ENCODE measurements at places on chromosomes 5 and 9. TPM values are rescaled to one million over a fixed set of nuclear protein-coding genes. Genes with fewer than 3 reads are reported as not detected.

- H3K27me3 ChIP-seq, result no peaks in the 10 kb centered on the region
- DNase-seq, result peak; percentile 11
- H3K36me3 ChIP-seq, result peaks cover 84% of the 10 kb centered on the region
- no peaks in the 10 kb centered on the region for H3K4me1 ChIP-seq
Measured at GRCh38 chr5:39376293-39376714, 12.0 kb upstream of the C9 start.

GRCh38 chr9:90972057-90972456, 170.4 kb downstream of the SYK start:
- no peaks in the 10 kb centered on the region for H3K27me3 ChIP-seq
- no peak for DNase-seq
- H3K4me1 ChIP-seq, result peaks cover 15% of the 10 kb centered on the region
- H3K4me3 ChIP-seq, result no peak overlapping the region

DNA sequence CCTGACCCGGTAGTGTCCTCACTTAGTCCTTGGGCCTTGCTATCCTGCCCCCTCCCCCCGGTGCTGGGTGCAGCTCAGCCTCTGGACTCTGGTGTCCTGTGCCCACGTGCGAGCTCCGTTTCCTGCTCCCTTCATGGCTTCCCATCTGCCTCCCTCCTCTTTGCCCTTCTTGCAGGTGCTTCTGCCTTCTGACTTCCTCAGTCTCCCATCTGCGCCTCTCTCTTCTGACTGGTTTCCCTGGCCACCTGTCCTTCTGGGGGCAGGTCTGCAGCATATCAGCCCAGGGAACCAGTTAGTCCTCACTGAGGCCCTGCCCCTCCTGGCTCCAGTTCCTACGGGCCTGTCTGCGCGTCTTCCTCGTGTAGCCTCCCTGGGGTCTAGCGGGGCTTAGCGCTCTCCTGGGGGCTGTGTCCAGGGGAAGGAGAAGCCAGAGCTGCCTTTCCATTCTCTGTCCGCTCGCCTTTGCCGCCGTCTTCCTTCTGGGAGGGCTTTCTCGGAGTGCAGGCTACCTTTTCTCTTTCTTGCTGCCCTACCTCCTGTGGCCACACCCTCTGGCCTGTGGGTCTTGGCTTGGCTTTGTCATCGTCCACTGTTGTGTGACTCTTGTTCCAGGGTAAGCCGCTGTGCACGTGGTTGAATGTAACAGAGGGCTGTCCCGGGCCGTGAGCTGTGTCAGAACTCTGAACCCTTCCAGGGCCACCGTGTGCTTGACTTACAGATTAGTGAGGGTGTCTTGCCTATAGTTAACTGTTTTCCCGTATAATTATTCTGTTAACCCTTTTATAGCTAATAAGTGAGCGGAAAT, 51.8 kb downstream of the EHMT1 start:
- no peak overlapping the region for H3K27ac ChIP-seq
- peaks cover 10% of the 10 kb centered on the region for H3K4me1 ChIP-seq
- H3K4me3 ChIP-seq, result no peak overlapping the region
- no peaks in the 10 kb centered on the region for H3K27me3 ChIP-seq
- no peaks in the 10 kb centered on the region for H3K36me3 ChIP-seq

GRCh38 chr9:21852754-21853153, 50.3 kb downstream of the MTAP start:
- peaks cover 14% of the 10 kb centered on the region for H3K4me1 ChIP-seq
- H3K36me3 ChIP-seq, result peaks cover 39% of the 10 kb centered on the region
- DNase-seq, result no peak
- H3K27ac ChIP-seq, result no peak overlapping the region
- H3K4me3 ChIP-seq, result no peak overlapping the region

DNA sequence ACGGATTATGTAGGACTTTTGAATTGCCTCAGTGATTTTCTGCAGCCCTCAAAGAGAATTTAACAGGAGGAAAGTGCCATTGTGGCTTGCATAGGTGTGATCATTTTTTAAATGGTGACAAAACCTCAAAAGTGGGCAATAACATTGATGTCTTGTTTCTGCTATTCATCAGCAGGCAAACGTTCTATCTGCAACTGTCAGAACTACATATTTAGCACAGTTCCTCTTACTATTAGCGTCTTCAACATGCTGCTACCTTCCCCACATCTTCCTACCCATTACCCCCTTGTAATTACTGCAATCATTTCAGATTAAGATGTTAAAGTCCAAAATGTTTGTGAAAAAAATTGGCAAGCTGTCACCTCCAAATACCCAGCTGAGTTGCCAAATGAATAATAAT, 254.6 kb downstream of the SMARCA2 start:
- H3K4me3 ChIP-seq, result no peak overlapping the region
- H3K27ac ChIP-seq, result no peak overlapping the region
- H3K4me1 ChIP-seq, result no peaks in the 10 kb centered on the region
- H3K36me3 ChIP-seq, result no peaks in the 10 kb centered on the region

DNA sequence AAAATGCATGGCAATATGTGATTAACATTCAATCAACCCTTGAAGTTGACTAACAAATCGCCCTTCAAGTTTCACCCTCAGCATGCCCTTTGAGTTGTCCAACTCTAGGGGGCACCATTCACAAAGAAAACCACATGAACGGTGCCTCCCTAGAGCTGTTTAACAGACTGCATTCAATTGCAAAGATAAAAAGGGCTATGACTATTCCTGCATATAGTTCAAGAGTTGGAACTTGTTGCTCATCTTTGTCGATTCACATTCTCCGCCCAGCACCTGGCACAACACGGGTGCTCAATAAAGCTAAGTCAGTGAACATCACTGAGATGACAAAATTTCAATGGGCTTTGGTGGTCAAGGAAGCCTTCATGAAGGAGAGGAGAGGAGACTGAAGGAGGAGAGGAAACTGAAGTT, 69.6 kb upstream of the SLC30A5 start:
- no peak overlapping the region for H3K27ac ChIP-seq
- no peaks in the 10 kb centered on the region for H3K36me3 ChIP-seq
- no peak overlapping the region for H3K4me3 ChIP-seq

- no peaks in the 10 kb centered on the region for H3K36me3 ChIP-seq
- no peaks in the 10 kb centered on the region for H3K27me3 ChIP-seq
- H3K4me3 ChIP-seq, result no peak overlapping the region
- DNase-seq, result peak; percentile 82
- H3K27ac ChIP-seq, result no peak overlapping the region
Measured at GRCh38 chr5:159041444-159042198, 58.1 kb downstream of the EBF1 start.

DNA sequence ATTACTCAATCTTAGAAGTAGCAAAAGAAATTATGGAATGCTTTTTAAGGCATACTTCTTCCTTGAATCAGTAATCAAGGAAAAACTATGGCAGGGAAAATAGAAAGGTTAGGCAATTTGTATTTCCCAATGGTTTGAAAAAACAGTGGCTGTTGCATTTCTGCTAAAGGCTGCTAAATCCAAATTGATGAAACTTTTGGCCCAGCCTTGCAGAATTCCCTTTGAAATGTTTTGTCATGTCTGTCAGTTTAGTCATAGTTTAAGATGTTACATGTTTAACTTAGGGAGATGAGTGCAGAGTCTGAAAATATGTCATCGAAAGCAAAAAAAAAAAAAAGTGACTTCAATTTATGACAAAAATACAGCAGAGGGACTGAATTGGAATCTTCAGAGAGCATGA, 878.9 kb upstream of the WWC1 start:
- no peak for DNase-seq
- H3K27ac ChIP-seq, result no peak overlapping the region

DNA sequence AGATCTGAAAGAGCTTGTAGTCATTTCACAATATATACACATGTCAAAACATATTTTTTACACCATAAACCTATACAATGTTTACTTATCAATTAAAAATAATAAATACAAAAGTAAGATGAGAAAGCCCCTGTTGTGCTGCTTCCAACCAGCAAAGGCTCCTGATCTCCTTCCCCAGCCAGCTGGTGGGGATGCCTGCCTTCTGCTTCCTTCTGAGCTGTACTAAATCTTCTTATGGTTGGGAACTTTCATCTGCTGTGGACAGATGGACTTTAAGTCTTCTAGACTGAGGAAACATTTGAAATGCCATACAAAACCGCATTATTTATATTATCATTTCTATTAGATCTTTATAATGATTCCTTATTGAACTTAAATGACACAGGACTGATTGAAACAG, 745.3 kb upstream of the CHD1 start:
- no peak for DNase-seq
- no peaks in the 10 kb centered on the region for H3K27me3 ChIP-seq
- no peaks in the 10 kb centered on the region for H3K36me3 ChIP-seq
- no peak overlapping the region for H3K4me3 ChIP-seq
- H3K4me1 ChIP-seq, result no peaks in the 10 kb centered on the region

DNA sequence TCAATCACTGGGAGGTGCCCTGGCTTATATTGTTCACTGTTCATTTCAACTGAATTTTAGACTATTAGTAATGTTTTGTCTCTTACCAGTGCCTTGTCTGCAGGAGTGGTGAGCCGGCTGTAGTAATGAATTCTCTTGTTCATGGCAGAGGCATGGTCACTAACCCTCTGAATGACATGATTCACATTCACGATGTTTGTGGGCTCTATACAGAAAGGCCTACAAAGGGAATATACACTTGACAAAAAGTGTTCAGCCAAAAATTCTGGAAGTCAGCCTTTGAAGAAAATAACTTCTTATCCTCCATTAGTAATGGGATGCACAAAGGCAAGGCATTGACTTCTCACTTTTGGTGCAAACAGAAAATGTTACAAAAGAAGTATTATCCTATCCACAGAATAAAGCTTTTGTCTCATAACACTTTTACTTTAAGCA, 39.6 kb downstream of the SLC38A9 start:
- peak; percentile 29 for DNase-seq
- H3K27ac ChIP-seq, result no peak overlapping the region

DNA sequence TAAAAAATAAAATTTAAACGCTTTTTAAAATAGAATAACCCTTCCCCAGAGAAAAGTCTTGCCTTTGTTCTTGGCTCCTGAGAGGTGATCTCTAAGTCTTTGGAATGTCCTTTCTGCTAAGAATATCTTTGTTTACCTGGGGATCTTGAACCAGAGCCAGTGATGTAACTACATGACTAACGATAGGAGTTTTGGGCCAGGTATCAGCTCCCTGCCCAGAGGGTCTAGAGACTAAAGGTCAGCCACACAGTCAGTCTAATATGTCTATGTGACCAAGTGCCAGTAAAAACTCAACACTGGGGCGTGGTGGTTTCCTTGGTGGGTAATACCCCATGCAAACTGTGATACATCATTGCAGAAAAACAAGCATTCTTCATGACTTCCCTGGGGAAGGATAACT, 1351.9 kb upstream of the C9orf72 start:
- H3K27ac ChIP-seq, result no peak overlapping the region
- H3K27me3 ChIP-seq, result no peaks in the 10 kb centered on the region
- no peaks in the 10 kb centered on the region for H3K4me1 ChIP-seq
- no peaks in the 10 kb centered on the region for H3K36me3 ChIP-seq
- no peak for DNase-seq

DNA sequence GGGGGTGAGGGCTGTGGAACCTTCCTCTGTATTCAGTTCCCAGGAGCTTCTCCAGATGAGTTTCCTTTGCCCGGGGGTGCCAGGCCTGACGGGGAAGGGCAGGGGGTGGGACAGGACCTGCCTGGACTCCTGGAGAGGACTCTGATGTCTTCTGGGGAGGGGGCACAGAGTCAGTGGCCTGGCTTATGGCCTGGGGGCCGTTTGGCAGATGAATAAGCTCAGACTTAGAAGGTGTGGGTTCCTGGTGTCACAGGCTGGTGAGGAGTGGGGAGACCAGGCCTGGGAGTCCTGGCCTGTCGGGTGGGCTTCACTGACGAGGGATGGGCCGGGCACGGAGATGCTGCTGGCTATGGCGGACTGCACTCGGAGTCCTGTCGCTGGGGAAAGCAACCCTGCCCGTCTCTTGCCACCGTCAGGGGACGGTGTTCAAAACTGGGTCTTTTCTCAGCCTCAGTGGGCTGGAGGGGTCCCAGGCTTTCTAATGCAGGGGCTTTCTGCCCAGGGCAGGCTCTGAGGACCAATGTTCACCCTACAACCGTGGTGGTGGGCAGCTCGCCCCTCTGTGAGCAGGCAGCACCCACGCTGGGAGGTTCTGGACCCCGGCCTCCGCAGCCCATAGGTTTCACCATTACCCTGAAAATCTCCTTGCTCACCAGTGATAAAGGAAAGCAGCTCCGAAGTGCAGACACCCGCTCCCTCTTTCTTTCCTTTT, 16.2 kb downstream of the COL5A1 start:
- DNase-seq, result no peak
- no peak overlapping the region for H3K27ac ChIP-seq
- no peaks in the 10 kb centered on the region for H3K27me3 ChIP-seq
- peaks cover 10% of the 10 kb centered on the region for H3K36me3 ChIP-seq

DNA sequence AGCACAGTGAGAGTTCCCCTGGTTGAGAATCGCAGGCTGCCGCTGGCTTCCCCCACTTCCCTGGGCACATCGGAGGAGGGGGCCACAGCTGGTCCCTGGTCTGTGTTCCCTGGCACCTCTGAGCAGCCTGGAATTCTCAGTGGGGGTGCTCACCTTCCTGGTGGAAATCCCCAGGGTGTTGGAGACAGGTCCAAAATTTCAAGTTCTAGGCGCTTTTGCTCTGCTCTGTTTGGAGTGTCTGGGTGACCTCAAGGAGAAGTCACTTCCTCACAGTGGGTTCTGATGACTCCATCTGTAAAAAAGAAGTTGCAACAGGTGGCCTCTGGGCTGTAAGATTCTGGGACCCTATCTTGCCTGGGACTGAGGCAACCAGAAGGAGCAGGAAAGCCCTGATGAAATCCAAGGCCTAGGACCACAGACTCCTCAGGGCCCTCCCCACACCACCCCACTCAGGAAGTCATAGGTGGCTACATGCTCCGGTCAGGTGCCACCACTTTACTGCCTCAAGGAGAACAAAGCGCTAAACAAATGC, at the start of gene TRAF1:
TSS of gene TRAF1 (minus strand) at position 400 of the 532 bp plus-strand sequence. CDS start 721 bp downstream, outside the sequence.
- peaks cover 34% of the 10 kb centered on the region for H3K4me1 ChIP-seq
- no peak within 1 kb of the TSS for H3K4me3 ChIP-seq
- peak within 1 kb of the TSS; percentile 52 for H3K27ac ChIP-seq

- no peaks in the 10 kb centered on the region for H3K27me3 ChIP-seq
- H3K4me1 ChIP-seq, result no peaks in the 10 kb centered on the region
- no peak overlapping the region for H3K27ac ChIP-seq
- no peak for DNase-seq
Measured at GRCh38 chr9:68548241-68548640, 7.6 kb upstream of the TMEM252 start.

DNA sequence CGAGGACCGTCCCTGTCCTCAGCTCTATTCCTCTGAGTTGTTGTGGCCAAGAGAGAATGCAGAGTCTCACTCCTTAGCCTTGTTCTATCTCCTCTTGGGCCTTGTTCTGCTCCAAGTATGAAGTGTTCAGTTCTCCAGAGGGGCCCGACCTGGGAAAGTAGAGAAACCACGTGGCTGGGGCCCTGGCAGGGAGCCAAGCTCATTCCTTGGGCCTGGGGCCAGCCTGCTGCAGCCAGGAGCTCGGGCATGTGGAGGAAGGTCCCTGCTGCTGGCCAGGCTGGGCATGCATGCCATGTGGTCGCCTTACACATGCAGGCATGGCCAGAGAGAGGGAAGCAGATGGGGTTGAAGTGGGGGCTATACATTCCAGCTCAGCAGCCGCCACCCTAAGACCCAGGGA, 60.7 kb downstream of the COL27A1 start:
- peaks cover 20% of the 10 kb centered on the region for H3K4me1 ChIP-seq
- H3K4me3 ChIP-seq, result no peak overlapping the region
- no peaks in the 10 kb centered on the region for H3K27me3 ChIP-seq
- peaks cover 8% of the 10 kb centered on the region for H3K36me3 ChIP-seq
- no peak overlapping the region for H3K27ac ChIP-seq

GRCh38 chr5:160556846-160557245, 135.2 kb downstream of the PTTG1 start:
- no peaks in the 10 kb centered on the region for H3K36me3 ChIP-seq
- peaks cover 8% of the 10 kb centered on the region for H3K4me1 ChIP-seq
- no peak overlapping the region for H3K4me3 ChIP-seq
- DNase-seq, result peak; percentile 81
- H3K27me3 ChIP-seq, result no peaks in the 10 kb centered on the region
- H3K27ac ChIP-seq, result peak overlapping the region; percentile 46

CDK5RAP2 gene
- 26.6 TPM for total RNA-seq

AGXT2 gene
- not detected for total RNA-seq

FOXB2 gene
- not detected for total RNA-seq
